ENCODE measurements at places on chromosomes 7 and 10.

DNA sequence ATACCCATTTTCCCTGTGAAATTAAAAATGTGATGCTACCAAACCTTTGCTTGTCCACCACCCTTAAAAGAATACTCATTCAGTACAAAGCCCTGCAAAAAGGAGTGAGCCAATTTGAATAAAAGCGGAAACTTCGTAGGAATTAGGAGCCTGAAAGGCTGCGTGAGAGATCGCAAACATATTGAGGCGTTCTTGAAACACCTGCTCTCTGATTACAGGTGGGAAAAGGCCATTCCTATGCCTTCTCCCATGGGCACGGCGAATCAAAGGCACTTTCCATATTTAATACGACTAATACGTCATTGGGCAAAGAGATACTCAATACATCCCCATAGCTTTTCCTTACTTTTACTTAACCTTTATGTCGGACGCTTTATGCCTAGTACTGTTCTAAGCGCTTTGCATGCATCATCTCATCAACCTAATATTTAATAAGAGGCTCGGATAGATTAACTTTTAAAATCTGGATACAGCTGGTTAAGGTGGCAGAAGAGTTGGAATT, 30.9 kb upstream of the KMT2E start:
- no peak for DNase-seq

GRCh38 chr10:98041352-98042043, 11.1 kb upstream of the CRTAC1 start:
- DNase-seq, result peak; percentile 10

- DNase-seq, result no peak
Observed at GRCh38 chr10:124606822-124607221, 137.4 kb downstream of the FAM53B start.

DNA sequence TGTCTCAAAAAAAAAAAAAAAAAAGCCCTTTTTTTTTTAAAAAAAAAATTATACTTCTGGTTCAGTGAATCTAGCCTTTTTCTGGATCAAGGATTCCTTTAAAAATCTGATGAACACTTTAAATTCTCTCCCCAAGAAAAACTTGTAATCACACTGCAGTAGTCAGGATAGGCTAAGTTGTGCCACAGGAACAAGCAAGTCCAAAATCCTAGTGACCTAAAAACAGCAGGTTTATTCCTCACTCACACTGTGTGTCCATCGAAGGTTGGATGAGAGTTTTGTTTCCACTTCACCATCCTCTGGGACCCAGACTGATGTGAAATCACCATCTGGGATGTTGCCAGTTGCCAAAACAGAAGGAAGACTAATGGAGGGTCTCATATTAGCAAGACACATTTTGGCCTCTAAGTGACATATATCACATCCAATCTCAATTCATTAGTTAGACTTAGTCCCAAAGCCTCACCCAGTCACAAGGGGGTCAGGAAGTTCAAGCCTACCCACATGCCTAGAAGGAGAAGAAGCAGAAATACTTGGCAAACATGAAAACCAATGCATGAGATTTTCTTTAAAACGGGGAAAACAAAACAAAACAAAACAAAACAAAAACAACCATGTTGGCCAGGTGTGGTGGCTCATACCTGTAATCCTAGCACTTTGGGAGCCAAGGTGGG, 32.7 kb downstream of the CYP17A1 start:
- DNase-seq, result no peak

DNA sequence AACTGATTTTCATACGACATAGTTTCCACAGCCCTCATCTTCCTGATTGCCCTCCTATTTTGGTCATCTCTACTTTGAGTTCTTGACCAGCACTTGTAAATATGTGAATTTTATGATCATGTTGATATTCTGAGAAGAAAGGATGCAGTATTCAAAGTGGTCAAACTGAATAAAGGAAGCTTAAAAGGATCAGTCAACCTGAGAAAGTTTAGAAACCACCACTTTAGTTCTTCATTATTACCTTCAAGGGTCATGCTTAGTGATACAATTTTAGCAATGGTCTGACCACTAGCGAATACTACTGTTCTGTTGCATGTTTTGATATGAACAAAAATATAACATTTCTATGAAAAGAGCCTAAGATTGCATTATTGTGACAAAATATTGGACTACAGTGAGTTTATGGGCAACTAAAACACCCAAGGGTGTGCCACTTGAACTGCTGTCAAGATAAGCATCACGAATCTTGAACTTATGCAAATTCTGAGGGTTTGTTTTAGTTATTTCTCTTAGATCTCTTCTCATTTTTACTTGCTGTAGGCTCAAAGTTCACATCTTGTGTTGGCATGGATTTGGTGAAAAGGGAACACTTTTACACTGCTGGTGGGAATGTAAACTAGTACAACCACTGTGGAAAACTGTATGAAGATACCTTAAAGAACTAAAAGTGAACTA, 247.7 kb downstream of the IPMK start:
- no peak for DNase-seq

- DNase-seq, result peak; percentile 16
Observed at GRCh38 chr7:143013893-143014292, 13.0 kb downstream of the OR9A2 start.

GRCh38 chr10:131825960-131826650, 74.7 kb upstream of the PPP2R2D start:
- no peak for DNase-seq

- no peak for DNase-seq
Observed at GRCh38 chr7:142523821-142524460, 225.3 kb upstream of the PRSS1 start.

- no peak for DNase-seq
Observed at GRCh38 chr7:68504716-68505115, 1093.6 kb upstream of the AUTS2 start.

GRCh38 chr7:158028290-158028941, 559.2 kb downstream of the PTPRN2 start:
- no peak for DNase-seq

GRCh38 chr7:157612664-157613561, 276.1 kb downstream of the DNAJB6 start:
- no peak for DNase-seq

GRCh38 chr10:104492329-104492940, 138.8 kb downstream of the CFAP58 start:
- DNase-seq, result no peak

DNA sequence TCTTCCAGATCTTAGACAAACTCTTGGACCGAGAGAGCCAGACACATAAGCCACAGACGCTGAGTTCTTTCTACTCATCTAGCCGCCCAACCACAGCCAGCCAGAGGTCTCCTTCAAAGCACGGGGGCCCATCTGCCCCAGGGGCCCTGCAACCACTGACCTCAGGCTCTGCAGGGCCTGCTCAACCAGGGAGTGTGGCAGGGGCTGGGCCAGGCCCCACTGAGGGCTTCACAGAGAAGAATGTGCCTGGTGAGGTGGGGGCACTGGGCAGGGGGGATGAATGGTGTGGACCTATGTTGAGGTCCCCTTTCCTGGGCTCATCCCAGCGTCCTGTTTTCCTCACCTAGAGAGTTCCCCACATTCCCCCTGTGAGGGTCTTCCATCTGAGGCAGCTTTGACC, 11.4 kb downstream of the ZSWIM8 start:
- DNase-seq, result no peak

- no peak for DNase-seq
Observed at GRCh38 chr7:151374139-151374538, 32.5 kb downstream of the NUB1 start.

GRCh38 chr7:133268355-133268754, 15.5 kb downstream of the EXOC4 start:
- DNase-seq, result no peak

- no peak for DNase-seq
Observed at GRCh38 chr7:80335511-80336231, 176.2 kb downstream of the GNAT3 start.

GRCh38 chr10:58674251-58674650, 161.6 kb downstream of the BICC1 start:
- no peak for DNase-seq

GRCh38 chr10:4776234-4776638, 49.8 kb upstream of the AKR1E2 start:
- DNase-seq, result no peak

DNA sequence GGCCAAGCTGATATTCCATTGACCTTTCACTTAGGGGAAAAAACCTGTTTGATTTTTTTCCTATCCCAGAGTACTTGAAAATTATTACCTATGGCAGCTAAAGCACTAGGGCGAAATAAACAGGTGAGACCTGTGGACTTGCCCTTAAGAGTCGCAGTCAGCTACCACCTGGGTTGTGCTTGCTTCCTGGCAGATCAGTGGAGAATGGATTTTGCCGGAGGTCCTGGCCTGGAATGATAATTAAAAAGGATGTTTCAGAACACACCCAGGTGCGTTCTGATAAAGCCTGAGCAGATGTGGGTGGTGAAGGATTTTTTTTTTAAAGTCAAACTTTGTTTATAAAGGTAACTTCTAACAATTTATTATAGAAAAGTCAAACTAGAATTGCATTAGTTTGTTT, 59.1 kb downstream of the AUTS2 start:
- no peak for DNase-seq

GRCh38 chr10:78255796-78256638, 222.4 kb downstream of the RPS24 start:
- peak; percentile 94 for DNase-seq

GRCh38 chr10:97025613-97026242, 160.0 kb downstream of the SLIT1 start:
- DNase-seq, result no peak

DNA sequence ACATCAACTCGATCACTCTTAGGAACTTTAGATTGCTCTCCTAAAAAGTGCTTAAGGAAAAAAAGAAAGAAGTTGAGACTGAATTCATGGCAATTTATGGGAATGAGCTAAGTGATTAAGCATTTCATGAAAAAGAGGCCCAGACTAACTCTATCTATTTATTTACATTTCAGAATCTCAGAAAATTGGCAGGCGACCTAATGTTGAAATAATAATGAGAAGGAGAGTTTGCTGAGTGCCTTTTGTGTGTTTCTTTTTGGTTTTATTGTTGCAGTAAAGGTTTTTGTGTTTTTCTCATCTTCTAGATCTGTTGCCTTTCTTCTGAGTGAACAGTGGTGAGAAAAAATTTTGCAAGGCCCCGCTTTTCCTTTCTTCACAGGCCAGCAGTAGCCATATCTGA, 3.8 kb downstream of the GRK5 start:
- DNase-seq, result no peak

- no peak for DNase-seq
Observed at GRCh38 chr10:116056445-116057293, 216.3 kb downstream of the GFRA1 start.

- no peak for DNase-seq
Observed at GRCh38 chr10:77564731-77565589, 72.6 kb downstream of the KCNMA1 start.

DNA sequence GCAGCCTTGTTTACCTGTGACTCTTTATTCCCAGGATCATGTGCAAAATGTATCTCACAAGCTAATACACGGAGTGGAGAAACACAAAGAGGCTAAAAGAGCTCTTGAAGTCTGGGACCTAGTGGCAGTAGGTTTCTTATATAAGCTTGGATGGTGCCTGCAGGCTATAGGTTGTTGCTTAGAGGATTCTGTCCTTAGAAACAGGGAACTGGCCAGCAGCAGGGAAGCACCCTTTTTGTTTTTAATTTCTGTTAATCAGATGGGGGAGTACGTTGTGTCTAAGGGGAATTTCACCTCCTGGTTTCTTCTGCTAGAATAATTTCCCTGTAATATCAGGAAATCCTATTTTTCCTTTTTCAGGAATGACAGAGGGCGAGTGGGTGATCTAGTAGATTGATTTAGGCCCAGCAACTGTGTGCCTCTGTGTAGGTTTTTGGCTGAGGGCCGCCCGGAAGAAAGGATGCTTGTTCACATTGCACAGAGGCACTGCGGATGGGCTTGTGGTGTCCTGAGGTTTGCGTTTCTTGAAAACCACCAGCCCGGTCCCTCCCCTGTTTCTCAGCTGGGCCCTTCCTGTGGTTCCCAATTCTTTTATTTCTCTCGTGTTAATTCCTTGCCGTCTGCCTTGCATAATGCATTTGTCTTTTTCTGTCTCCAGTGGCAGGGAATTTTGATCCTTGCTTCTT, 158.0 kb downstream of the CAMK1D start:
- DNase-seq, result no peak

DNA sequence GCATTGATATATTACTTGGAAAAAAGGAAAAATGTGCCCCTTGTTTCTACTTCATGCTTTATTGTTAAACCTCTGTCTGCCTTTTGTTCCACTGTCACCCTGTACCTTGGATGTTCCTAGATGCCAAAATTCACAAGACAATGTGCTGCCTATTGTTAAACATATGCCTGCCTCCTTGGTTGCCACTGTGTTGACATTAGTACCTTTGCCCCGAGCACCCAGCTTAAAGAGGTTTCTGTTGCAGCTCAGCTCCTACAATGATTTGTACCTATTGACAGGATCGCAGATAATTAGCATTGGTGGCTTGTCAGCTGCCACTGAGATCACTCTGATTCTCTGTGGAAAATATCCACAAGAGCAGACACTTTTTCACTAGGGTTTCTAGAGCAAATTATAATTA, 188.0 kb downstream of the KCND2 start:
- no peak for DNase-seq

DNA sequence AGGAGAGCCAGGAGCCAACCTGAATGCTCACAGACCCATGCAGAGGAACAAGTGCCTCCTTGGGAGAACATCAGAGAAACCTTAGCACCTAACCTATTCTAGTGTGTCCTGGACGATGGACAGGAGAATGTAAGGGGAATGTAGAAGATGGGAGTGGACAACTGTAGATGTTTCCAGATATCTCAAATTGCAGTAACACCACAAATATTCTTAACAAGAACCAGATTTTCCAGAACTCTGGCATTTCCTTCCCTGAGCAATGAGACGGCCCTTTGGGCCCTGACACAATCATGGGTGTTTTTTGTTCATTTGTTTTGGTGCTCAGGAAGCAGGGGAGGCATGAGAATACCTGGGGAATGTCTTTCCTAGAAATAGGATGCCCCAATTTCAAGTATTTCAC, 196.1 kb upstream of the PRSS1 start:
- DNase-seq, result no peak

DNA sequence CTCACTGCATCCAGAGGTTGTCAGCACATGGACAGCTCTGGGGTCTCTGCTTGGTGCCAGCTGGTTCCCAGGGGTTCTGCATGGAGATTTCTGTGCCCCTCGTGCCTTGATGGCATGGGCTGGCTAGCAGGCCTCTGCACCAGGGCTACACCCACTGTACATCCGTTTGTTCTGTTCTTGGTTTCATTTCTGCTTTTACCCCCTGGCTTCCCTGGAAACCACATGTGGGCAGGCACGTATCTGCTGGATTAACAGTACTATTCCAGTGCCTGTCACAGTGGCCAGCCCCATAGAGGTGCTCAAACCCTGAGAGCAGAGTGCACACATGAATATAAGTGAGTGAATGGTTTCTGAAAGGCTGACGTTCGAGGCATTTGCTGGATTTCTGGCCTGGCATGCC, 207.2 kb upstream of the GPR26 start:
- no peak for DNase-seq

GRCh38 chr7:84790882-84791281, 396.0 kb downstream of the SEMA3D start:
- DNase-seq, result no peak

All from AG04450 (cell line).